ENCODE measurements at places on chromosomes 12 and 14. TPM values are rescaled to one million over a fixed set of nuclear protein-coding genes. Genes with fewer than 3 reads are reported as not detected.

- no peak for DNase-seq
Observed at GRCh38 chr14:74578479-74578878, 33.6 kb downstream of the LTBP2 start.

DNA sequence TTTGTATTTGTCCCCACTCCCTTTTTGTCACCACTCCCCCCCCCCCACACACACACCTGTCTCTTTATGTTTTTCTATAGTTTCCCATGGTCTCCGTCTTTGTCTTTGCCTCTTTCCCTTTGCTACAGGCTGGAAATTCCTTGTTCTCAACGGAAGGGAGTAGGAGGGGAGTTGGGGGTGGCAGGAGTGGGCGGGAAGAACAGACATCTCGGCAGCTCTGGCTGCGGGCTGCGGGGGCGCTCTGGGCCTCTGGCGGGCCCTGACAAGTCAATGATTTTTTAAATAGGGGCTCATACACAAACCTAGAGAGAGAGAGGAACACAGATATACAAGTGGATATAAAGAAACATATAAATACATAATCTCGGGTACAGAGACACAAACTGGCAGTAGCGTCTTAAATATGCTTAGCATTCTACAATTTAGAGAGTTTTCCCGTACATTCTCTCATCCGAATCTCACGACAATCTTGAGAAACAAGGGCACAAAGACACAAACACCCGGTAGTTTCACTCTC, 2.4 kb upstream of the NAB2 start:
- DNase-seq: peak; percentile 81

DNA sequence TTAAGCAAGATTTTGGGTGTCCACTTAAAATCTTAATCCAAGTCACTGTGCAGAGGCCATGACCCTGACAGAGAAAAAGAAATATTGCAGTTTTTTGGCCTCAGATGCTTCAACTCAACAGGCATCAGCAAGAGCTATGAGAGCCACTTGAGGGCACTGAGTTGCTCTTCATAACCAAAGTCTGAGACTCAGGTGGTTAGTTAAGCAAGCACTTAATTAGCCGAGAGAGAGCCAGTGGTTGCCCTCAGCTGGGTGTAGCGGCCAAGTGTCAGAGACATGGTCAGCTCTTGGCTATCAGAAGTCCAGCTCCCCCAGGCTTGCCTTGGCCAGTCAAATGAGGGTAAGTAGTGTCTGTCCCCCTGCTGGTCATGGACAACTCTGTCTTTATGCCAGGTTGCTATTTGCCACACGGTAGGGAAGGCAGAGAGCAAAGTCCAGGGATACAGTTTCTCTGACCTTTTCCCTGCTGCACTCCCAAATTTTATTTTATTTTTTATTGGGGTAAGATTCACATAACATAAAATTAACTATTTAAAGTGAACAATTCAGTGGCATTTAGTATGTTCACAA, 9.0 kb upstream of the KRT71 start:
- DNase-seq: peak; percentile 65

The GZMH gene
- total RNA-seq: 0.81 TPM

The KERA gene
- not detected for total RNA-seq

The SERPINA6 gene
- total RNA-seq: not detected
